ENCODE measurements at places on chromosomes 2 and 18.
A peak's percentile ranks its signal among the peaks of the same experiment; 100 is the strongest.

GRCh38 chr2:124035001-124035400 lies 9.9 kb downstream of the CNTNAP5 start:
- no peak for ATAC-seq

DNA sequence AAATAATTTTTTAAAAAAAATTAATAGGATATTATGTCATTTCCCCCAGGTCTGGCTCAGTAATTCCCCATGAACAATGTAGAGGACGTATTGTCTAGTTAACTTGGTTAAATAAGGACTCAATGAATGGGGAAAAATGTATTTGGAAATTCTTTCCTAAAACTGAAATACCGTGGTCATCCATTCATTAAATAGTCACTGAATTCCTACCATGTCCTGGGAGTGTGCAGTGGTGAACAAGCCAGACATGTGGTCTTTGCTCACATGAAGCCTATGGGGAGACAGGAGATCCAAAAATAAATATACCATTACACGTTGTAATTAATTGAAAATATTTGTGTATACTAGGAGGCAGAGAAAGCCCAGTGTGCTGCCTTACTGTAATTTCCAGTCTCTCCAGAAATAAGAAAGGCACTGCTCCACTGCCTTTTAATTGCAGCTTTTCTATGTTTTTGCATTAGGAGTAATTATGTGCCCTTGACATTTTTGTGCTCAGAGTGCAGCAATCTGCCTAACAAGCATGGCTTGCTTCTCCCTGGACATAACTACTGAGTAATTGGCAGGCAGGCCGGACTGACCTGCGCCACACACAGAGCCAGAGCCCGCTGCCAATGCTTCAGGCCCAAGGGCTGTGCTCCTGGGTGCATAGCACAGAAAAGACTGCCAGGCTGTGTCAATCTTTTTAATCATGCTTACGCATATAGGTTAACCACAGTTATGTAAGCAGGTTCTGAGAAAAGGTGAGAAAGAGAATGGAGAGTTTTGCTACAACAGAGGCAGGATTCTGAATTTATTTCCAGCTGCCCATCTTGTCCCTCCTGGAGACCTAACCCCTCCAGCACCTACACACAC lies 22.2 kb upstream of the TTC39C start:
- ATAC-seq, result peak; percentile 48

DNA sequence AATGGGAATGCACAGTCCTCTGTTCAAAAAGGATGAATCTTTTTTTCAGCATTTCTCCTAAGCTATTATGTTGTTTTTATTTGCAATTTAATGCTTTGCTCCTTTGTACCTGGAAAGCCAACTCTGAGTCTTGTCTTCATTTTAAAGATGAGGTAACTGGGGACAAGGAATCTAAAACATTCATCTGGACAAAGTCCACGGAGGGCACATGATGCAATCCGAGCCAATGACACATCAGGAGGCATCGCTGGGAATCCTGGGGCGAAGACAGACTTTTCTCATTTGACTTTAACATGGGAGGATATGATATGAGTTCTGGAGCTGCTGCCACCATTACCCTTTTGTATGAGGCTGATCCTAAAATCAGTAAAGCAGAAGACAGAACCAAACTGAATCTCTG lies 116.5 kb upstream of the REG3G start:
- no peak for ATAC-seq

DNA sequence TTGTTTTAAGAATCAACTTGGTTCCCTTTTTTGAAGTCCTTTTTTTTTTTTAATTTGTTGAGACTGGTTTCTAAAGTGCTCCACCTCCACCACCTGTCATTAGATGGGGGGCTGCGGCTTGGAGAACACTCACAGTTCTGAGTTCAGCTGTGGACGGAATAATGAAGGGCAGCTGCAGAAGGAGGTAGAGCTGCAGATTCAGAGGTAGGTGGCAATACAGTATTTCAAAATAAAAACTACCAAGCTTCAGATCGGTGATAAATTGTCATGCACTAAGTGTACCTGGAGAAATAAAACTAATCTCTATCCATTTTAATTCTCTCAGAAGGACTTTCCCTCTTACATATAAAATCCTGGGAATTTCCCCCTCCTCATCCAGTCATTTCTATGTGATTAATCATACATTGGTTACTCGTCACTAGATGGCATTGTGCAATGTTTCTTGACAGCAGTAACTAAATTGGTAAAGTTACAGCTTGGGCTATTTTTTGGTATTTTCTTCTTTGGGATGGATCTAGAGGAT lies 81.1 kb upstream of the SLC39A10 start:
- peak; percentile 86 for ATAC-seq

GRCh38 chr2:147197754-147198483 lies 646.9 kb upstream of the ACVR2A start:
- no peak for ATAC-seq

GRCh38 chr2:60294901-60295635 lies 258.4 kb downstream of the BCL11A start:
- ATAC-seq, result no peak

GRCh38 chr2:75390169-75390568 lies 170.6 kb downstream of the EVA1A start:
- no peak for ATAC-seq

- peak; percentile 65 for ATAC-seq
Measured at GRCh38 chr2:233152541-233152940, 92.4 kb downstream of the INPP5D start.

DNA sequence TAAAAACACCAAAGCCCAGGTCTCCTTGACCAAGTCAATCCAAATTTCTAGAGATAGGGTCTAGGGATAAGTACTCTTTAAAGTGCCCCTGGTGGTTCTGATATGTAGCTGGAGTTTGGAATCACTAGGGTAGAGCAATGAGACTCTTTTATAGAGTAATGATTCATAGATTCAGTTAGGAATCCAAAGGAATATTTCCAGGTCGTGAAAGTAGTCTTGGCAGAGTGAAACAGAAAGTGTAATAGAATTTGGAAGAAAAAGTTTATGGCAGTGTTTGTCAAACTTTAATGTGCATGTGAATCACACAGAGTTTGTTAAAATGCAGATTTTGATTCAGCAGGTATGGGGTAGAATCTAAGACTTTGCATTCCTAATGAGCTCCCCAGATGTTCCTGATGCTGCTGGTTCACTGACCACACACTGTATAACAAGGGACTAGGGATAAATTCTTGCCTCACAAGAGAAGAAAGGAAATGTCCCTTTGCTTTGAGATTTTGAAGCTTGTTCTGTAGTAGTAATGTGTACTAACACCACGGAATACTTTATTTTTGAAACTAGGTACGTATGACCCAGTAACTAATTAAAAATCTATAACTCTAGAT lies 1.8 kb downstream of the UPP2 start:
- ATAC-seq, result no peak

DNA sequence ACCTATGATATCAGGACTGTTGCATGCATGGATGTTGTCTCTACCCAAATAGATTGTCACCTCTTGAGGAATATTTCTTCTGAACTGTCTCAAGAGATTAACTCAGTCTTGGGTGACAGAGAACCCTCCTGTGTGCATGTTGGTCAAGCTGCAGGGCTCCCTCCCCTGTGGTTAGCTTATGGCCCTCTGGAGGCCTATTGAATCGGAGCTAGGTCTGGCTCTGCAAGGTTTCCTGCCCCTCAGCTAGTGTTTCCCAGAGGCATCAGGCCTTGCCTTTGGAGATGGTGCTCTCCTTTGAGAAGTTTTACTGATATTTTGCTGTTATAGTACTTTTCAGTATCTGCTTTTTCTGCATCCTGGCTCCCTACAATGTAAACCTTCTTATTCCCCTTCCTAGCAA lies 769.2 kb upstream of the FAM98A start:
- no peak for ATAC-seq

- no peak for ATAC-seq
Measured at GRCh38 chr18:34976123-34976522, 65.1 kb upstream of the MAPRE2 start.

DNA sequence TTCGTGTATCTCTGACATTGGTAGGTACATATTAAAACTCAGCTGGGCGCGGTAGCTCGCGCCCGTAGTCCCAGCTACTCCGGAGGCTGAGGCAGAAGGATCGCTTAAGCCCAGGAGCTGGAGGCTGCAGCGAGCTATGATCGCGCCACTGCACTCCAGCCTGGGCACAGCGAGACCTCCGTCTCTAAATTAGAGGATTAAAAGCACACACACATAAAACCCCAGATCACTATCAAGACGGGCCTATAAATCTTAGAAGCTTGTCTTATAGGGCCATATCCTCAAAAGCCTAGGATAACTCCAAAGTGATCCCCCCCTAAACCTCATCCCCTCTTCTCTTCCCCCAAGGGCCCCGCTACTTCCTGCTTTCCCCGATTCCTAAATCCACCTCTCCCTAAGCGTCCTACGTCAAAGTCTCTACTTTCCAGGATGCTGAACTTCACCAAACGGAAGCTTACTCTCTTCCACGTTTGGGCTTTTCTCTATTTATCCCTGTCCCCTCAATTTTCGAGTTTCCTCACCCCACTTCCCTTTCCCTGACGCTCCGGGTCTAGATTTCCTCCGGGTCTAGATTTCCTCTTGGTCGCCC lies 707 bp downstream of the KRCC1 start:
- peak; percentile 30 for ATAC-seq

DNA sequence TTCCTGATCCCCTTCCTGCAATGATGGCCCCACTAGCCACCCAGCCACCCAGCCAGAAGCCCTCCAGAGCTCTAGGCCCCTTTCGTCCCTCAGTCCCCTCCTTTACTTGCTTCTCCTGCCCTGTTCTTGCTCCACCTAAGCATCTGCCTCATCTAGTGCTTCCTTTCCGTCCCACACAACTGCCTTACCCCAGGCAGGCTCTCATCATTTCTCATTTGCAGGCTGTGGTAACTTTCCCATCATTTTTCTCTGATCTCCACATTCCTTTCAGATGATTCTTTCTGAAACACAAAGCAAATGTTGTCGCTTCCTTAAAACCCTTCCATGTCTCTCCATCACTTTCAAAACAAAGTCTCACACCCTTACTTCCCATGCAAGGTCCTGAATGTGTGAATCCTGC lies 459.8 kb downstream of the METTL4 start:
- peak; percentile 76 for ATAC-seq

GRCh38 chr2:75047992-75048625 lies 89.7 kb downstream of the POLE4 start:
- ATAC-seq, result peak; percentile 88

DNA sequence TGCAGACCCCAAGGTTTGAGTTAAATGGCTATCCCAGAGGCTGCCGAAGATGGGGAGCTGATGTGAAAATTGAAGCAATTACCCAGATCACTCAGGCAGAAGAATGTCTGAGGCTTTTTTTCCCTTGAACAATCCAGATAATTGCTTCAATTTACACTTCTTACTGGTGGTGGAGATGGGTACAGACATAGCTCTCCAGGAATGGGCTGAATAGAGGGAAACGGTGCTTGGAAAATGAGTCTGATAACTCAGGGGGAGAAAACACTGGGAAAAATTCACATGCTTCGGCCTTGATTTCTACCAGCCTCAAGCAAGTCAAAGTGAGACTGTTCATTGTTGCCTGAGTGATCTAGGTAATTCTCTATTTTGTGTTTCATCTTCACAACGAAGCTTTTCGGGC lies 9.5 kb upstream of the KIF5C start:
- ATAC-seq, result no peak

DNA sequence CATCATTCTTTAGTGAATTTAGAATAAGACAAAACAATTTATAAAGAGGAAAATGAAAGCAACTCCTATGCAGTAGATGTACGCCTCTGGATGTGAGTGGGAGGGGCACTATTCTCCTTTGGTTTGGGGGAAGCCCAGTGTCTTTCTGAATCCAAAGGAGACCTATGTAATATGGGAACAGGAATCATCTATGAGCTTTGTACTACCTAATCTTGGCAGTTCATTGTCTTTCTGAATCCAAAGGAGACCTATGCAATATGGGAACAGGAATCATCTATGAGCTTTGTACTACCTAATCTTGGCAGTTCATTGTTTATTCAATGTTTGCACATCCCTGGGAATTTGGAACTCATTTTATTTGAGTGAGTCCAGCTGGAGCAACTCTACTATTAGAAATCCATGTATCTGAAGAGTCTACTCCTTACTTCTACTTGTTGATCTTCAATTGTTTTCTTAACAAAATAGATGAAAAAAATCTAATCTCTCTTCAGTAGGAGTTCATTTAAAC lies 401.1 kb upstream of the LRATD1 start:
- no peak for ATAC-seq

GRCh38 chr2:148725564-148725963 lies 81.0 kb downstream of the EPC2 start:
- ATAC-seq, result no peak

DNA sequence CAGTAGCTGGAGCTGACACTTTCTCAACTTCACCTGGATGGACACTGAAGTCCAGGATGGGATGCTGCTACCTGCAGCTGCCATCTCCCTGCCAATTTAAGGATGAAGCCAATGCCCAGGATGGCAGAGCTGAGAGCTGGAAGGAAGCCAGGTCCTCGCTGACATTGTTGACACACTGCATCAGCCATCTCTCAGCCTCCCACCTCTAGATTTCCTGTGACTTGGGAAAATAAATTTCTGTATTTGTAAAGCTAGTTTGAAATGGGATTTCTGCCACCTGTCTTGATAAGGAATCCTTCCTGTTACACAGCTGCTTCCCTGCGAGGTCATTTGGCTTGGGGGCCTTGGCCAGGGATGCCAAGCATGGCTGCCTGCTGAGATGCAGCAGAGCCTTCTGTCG lies 43.5 kb downstream of the KCTD1 start:
- no peak for ATAC-seq

- ATAC-seq, result no peak
Measured at GRCh38 chr2:98505971-98506664, 61.5 kb downstream of the INPP4A start.

GRCh38 chr2:178484245-178485041 lies 4.2 kb downstream of the PLEKHA3 start:
- ATAC-seq, result no peak

- ATAC-seq, result no peak
Measured at GRCh38 chr2:195902857-195903256, 165.8 kb downstream of the DNAH7 start.

DNA sequence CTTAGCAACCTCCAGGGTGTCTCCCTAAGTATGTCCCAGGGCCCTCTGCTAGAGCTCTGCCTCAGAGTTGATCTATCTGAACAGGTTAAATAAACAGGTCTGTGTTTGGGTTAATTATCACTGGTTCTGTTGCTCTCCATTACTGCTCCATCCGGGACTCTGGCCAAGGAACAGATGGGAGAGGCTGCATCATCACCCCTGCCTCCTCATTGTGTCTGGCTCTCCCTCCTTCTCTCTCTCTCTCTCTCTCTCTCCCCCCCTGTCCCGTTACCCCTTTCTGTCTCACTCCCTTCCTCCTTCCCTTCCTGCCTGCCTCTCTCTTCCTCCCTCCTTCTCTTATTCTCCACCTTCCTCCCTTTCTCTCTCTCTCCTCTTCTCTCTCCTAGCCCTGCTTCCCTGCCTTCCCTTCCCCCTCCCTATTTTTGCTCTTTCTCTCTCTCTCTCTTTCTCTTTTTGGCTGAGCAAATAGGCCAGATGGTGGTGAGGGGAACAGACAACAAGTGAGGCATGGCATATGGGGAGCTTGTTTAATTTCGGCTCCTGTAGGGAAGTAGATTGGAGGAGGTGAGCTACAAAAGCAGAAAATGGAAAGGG lies 62.1 kb downstream of the SETBP1 start:
- peak; percentile 71 for ATAC-seq

DNA sequence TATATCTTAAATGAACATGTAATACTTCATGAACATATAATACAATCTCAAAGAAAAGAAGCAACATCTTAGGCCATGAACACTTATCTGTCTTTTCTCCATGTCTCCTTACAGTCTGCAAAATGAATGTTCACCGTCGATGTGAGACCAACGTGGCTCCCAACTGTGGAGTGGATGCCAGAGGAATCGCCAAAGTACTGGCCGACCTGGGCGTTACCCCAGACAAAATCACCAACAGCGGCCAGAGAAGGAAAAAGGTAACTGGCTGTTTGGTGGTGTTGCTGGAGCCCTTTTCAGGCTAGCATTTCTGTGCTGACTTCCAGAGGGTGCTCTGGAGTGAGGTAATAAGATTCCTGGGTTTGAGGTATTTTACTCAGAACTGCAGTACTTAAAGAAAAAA lies 295.9 kb upstream of the EPAS1 start:
- peak; percentile 40 for ATAC-seq

All from SK-N-SH treated with all-trans-retinoic acid at 6 μM for 48 hours (cell line).